ENCODE measurements at places on chromosomes 13 and 19. TPM values are rescaled to one million over a fixed set of nuclear protein-coding genes. Genes with fewer than 3 reads are reported as not detected.

- no peak for DNase-seq
Measured at GRCh38 chr13:69010789-69011188, 1096.8 kb upstream of the ATXN8OS start.

- DNase-seq = peak; percentile 43
Measured at GRCh38 chr19:56170261-56170660, 5.5 kb upstream of the GALP start.

DNA sequence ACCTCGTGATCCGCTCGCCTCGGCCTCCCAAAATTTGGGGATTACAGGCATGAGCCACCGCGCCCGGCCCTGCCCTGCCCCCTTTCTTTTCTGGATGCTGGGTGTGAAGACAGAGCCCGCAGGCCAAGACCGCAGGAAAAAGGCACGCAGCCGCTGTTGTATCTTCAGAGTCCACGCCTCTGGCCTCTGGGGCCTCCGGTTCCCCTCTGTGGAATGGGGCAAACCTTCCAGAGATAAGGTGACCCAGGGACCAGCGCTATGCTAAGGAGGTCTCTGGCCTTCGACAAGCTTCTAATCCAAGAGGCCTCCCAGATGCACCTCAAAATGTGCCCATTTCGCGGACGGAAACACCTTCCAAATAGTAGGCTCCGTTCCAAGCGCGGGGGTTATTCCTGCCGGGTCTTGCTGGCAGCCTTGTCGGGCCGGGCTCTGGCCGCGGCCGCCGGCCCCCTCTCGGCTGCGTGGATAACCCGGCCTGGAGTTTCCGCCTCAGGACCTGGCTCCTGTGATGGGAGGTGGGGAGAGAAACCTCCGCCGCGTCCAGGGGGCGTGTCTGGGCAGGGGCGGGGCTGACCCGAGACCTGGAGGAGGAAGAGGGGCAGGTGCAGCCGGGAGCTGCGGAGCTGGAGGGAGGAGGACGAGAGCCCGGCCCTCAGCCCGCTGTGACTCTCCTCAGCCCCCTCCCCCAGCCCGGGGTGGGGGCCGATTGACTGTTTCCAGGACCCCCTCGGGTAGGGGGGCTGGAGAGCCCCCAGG lies 13.1 kb downstream of the TJP3 start:
- peak; percentile 75 for DNase-seq

DNA sequence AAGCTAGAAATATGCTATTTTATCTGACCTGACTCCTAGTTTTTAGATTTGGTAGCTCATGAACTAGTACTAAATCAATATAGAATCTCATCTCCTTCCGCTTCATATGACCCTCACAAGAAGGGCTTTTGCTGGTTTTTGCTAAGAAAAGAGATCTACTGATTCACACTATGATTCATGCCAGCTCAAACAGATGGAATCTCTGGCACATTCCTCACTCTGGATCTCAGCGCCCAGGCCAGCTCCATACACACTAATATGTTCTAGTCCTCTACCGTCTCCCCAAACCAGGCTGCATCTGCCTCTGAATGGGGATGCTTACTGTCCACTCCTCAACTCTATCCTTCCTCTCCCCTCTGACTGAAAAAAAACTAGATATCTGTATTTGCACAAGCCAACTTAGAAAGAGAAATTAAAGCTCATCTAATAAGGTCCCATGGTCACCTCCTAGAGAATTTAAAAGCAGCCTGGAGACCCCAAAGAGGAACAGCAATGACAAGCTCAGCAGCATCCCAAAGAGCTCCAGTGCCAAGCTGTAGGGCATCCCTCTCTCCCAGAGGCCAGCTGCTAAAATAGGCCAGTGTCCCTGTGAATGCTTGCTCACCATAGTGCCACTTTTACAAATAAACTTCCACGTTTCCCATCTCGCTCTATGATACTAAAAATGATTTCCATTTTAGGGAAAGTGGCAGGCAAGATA lies 74.9 kb downstream of the LHFPL6 start:
- peak; percentile 96 for DNase-seq

GRCh38 chr13:34561033-34561432 lies 381.0 kb upstream of the NBEA start:
- no peak for DNase-seq

DNA sequence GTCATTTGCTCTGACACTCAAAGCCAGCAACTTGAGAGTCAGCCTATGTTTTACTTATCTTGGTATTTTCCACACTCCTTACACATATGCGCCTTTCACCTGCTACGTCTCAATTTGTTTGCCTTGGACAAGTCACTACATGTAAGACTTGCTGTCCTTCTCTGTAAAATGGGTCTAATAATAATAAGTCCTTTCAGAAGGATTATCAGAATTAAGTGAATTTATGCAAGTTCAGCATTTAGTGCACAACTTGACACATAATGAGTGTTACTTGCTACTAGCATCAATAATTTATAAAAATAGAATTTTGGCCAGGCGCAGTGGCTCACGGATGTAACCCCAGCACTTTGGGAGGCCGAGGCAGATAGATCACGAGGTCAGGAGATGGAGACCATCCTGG lies 71.1 kb upstream of the UBL3 start:
- DNase-seq = no peak

DNA sequence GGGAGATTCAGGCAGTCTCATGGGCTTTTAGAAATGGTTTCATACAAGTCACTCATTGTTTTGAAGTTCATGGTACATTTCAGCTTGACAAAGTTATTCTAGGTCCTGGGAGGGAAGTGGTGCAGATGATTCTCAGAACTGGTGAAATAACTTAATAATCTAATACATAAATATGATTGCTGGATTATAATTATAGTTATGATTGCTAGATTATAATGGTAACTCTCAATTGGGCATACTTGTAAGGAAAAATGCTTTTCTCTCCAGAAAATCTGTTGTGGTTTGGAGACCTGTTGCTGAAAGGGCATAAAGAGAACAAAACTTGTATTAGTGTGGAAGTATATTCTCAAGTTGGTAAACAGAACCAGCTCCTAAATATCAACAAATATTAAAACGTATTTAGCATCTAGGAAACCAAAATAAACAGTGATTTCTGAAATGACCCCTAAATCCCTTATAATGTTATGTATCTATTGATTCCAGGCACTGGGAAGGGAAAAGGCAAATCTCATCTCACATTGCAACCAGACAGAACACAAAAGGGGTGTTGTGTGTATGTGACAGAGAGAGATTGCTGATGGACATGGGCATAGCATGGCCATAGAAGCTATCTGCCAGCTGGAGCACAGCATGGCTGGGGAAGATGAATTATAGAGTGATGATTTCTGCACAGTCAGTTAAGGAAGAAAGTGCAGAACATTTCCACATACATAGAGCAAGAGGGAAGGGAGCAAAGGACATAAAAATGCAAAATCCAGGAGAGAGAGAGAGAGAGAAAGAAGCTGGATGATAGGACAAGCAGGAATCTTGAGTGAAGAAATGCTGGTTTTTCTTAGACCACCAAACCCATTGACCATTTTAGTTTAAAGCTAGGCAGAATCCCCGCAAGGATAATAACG lies 87.1 kb upstream of the FRY start:
- no peak for DNase-seq

- no peak for DNase-seq
Measured at GRCh38 chr19:16266586-16266942, 58.1 kb upstream of the KLF2 start.

DNA sequence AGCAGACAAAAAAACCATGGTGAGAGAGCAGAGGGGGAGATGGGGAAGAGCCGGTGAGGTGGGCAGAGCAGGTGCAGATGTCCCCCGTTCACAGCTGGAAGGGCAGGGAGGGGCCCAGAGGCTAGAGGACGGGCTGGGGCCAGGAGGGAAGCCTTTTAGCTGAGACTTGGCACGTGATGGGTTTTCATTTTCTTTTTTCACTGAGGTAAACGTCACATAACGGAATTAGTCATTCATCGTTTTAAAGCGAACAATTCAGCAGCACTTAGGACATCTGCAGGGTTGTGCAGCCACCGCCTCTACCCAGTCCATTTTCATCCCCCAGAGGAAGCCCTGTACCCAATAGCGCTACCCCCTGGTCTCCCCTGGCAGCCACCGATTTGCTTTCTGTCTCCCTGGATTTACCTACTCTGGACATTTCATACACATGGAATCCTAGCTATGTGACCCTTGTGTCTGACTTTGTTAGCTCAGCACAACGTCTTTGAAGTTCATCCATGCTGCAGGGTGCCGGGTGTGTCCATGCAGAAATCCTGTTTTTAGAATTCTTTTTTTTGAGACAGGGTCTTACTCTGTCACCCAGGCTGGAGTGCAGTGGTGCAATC lies 16.0 kb upstream of the EMC10 start:
- DNase-seq = peak; percentile 50

DNA sequence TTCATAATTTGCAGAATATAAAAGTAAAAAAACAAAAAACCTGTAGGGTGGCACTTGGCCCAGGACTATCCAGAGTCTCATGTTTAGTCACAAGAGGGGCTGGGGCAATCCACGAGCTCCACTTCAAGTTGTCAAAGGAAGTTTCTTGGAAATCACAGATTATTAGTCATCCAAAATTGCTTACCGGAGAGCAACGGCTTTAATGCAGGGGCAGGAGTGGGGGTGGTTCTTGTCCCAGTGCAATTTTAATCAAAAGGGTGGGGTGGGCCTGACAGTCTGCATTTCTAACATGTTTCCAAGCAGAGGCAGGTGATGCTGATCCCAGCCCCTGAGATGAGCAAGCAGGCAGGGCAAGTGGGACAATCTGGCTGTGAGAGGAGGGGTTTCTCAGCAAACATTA lies 233.9 kb downstream of the ABCC4 start:
- DNase-seq = peak; percentile 46

GRCh38 chr13:66348745-66349690 lies 881.1 kb downstream of the PCDH9 start:
- DNase-seq = no peak

GRCh38 chr13:100300243-100300642 lies 211.3 kb downstream of the PCCA start:
- no peak for DNase-seq

DNA sequence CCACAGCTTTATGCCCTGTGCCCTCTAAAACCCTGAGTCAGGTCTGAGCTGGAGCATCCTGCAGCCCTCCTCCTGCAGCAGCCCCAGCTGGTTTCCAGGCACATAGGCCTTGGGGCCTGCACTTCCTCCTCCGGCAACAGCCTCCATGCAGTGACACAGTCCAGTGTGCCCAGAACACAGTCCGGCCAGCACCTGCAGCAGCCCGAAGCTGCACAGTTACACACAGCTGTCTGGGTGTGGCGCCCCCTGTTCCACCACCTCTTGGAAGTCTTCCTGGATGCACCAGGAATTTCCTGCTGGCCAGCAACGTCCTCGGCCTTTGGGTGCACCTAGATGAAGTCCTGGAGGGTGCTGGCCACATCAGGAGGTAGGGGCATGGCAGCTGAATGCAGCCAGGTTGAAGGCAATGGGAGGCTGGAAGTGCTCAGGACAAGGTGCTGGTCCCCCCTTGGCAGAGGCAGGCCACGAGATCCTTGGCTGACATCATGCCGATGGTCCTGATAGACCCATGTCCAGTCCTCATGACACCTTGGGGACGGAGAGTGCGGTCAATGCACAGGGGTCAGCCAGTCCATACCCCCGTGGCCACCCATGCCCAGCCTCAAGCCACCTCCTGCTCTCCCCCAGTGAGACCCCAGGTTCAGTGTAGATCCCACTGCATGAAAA lies 27.1 kb upstream of the PARP4 start:
- no peak for DNase-seq

DNA sequence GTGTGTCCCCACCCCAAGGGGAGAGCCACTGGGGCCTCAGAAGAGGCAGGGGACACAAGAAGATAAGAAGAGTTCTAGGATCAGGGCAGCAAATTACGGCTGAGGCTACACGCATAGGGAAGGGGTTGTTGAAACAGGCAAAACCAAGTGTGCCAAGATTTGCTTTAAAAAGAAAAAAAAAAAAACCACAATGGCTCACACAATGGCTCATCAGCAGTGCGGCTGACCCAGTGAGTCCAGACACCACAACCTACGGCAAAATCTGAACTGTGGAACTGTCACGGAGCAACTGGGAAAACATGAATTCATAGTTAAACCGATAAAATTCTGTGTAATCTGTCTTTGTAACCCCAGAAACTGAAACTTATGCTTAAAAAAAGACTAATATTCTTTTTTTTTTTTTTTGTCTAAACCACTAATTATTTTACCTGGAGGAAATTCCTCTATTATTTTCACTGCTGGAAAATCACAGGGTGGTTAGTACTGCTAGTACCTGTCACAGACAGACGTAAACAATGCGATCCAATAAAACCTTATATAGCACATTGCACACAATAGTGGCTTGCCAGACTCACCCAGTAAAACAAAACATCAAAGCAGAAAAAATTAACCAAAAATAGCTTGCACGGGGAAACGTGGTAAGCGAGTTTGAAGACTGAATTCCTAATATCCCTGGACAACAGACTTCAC lies 325.4 kb upstream of the TSHZ3 start:
- DNase-seq = peak; percentile 47

TPRX1 gene
- total RNA-seq = not detected

TSC22D1 gene
- total RNA-seq = 30.8 TPM

KASH5 gene
- total RNA-seq = not detected

CCL25 gene
- total RNA-seq = not detected

PNKP gene
- total RNA-seq = 10.6 TPM
